Nucleus accumbens (tissue), 56 donors: ENCODE measurements at places on chromosomes 4 and X.

DNA sequence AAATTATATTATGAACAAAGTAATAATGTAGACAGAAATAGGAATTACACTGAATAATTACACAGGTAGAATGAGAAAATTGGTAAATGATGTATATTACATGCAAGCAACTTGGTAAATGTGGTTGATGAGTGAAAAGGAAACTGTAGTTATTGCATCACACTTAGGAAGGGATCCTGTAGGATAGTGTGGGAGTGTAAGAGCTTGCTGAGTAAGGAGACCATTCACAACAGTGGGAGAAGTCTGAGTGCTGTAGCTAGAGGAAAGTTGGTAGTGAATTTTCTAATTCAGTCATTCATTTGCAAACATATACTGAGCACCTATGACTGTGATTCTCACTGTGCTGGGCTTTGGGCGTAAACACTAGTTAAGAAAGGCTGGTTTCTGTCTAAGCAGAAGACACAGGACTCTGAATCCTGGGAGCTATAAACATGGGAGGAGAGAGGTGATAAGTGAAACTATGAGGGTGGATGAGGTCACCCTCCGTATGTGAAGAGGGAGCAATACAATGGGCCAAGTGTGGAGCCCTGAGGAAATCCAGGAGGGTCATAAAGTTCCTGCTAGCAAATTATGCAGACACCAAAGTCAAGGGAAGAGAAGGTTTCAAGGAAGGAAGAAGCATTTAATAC lies 14.2 kb upstream of the CPE start:
- no peak for DNase-seq

- DNase-seq = no peak
Measured at GRCh38 chr4:77104388-77104787, 28.6 kb upstream of the CCNI start.

DNA sequence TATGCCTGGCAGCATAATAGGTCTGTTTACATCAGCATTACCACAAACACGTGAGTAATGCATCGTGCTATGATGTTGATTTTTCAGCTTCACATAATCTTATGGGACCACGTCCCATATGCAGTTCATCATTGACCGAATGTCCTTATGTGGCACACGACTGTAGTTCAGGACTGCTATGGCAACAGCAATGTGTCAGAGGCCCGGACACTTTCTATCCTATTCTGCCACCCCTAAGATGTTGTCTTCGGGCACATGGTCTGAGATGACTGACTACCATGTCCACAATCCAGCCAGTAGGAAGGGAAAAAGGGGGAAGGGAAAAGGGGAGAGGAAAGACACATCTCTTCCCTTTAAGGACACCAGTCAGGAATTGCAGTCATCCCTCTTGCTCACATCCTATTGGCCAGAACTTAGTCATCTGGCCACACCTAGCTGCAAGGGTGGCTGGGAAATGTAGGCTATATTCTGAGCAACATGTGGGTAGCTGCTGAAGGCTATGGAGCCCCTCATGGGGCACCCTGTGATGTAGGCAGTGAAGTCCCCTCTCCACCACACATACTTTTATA lies 196.0 kb upstream of the RBPJ start:
- DNase-seq = no peak

- DNase-seq = no peak
Measured at GRCh38 chr4:71243091-71243833, 95.6 kb upstream of the SLC4A4 start.

GRCh38 chr4:66108898-66109297 lies 438.6 kb upstream of the EPHA5 start:
- no peak for DNase-seq

DNA sequence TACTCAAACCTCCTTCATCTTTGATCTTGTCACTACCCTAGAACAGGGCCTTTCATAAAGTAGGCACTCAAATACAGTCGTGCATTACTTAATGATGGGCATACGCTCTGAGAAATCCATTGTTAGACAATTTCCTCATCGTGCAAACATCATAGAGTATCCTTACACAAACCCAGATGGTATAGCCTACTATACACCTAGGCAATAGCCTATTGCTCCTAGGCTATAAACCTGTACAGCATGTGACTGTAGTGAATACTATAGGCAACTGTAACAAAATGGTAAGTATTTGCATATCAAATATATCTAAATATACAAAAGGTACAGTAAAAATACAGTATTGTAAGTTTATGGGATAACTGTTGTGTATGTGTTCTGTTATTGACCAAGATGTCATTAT lies 31.9 kb downstream of the CLDN2 start:
- no peak for DNase-seq

DNA sequence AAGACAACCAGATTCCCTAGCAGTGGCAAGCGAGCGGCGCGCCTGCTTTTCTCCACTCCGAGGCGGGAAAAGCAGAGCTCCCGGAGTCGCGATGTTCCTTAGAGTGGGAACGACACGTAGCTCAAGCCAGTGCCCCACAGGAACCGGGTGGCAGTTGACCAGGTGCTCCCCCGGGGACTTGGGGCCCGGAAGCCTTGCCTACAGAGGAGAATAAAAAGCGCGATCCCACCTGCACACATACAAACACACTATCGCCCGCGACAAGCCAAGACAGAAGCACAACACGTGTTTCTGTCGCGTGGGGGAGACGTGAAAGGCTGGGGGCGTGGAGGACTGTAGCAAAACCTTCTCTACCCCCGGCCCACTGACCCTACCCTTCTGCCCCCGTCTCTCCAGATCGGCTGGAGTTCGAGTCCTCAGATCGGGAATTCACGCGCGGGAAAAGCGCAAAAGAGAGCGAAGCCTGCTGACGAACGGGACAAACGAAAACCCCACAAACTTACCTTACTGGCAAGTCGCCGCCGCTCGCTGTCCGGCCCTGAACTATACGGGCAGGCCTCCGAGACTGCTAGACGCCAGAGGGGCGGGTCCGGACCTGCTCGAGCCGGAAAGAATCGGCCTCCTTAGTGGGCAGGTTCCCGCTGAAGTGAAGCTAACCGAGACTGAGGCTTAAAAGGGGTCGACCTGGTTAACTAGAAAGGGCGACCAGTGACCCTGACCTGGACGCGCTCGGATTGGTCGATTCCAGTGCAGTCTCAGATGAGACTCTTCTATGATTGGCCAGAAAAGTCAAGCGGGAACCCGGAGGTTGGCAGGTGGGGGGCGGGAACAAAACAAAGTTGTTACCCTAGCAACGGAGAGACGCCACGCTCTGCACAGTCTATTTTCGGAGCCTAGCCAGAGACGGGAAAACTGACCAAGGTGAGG lies at the start of the genes DNAAF6 and NUP62CL:
TSS of gene DNAAF6 (plus strand) at position 842 of the 927 bp plus-strand sequence. CDS start 6,265 bp downstream, outside the sequence.
TSS of gene NUP62CL (minus strand) at position 664 of the 927 bp plus-strand sequence. CDS start 31,287 bp downstream, outside the sequence.
- peak; percentile 4 for DNase-seq

GRCh38 chr4:26836539-26836938 lies 24.1 kb upstream of the STIM2 start:
- no peak for DNase-seq

- no peak for DNase-seq
Measured at GRCh38 chr4:52822972-52823701, 39.0 kb upstream of the RASL11B start.

GRCh38 chrX:54030329-54030728 lies 13.9 kb downstream of the PHF8 start:
- no peak for DNase-seq

- DNase-seq = no peak
Measured at GRCh38 chr4:40199179-40199670, 2.4 kb downstream of the RHOH start.

DNA sequence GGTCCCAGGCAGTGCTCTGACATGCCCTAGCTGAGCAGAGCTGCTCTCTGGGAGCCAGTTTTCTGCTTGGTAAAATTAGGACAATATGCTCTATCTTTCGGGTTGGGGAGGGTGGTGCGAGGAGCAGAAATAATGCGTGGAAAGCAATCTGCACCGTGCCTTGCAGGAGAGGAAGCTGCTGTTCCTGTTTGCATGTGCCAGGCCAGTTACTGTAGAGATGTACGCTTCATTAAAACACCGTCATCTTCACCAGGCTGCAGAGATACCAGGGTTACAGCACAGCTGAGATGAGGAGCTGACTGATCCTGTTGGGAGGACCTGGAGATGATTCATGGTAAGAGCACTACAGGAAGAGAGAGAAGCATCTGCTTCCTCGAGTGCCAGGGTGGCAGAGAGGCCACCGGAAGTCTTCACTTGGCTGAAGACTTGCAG lies 29.5 kb upstream of the IRF2 start:
- DNase-seq = no peak

DNA sequence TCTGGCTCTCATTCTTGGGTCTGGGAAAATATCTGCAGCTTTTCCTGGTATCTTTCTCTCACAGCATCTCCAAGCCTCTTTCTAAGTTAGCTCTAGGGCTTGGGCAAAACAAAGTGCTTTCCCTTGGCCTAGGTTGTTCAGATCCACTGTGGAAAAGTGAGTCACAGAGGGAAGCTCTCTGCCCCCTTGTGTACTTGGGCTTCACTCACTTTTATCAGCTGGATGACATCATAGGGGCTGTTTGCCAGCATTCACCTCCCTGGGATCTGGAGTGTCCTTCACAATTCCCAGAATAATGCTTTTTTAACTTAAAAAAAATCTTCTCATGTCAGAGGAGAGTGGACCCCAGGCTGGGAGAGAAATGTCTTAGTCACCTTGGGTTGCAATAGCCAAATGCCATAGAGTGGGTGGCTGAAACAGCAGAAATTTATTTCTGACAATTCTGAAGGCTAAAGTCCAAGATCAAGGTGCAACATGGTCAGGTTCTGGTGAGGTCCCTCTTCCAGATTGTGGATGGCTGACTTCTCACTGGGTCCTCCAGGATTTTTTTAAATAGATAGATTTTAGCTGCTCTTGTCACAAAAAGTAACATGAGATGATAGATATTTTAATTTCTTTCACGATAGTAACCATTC lies 247.8 kb downstream of the SH2D1A start:
- DNase-seq = no peak

GRCh38 chr4:1006856-1007255 lies 4.6 kb upstream of the FGFRL1 start:
- DNase-seq = no peak

DNA sequence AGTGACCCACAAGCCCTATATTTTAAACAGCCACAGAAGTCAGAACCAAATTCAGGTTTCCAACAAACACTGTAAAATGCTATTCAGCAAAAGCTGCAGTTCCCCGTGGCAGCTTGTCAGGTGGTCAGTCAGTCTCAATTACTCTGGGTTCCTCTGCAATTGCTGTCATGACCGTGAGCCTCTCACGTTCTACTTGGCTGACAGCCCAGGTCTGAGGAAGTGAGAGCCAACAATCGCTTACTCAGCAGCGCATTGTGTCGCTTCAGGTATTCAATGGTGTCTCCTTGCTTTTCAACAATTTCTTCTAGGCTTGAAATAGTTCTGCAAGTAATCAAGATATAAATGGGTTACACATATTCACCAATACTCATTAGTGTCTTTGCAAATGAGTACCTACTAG lies 25.8 kb downstream of the TRIM75 start:
- DNase-seq = no peak

DNA sequence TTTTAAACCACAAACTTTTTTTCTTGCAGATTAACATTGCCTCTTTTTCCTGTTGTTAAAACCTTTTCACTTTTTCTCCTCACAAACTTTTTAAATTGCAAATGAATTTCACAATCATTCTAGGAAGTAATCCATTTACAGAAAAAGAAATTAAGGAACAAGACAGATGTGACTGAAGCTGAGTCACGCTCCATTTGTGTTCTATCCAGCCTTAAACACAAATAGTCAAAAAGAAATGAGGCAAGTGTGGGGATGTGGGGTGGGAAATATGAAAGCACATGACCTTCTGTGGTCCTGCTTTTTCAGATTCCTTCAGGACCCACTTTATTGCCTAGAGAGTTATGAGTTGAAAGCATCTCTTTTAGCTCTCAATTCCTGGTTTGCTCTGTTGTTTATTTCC lies 197.0 kb downstream of the ADGRL3 start:
- DNase-seq = no peak

GRCh38 chr4:125319311-125319710 lies 4.6 kb downstream of the FAT4 start:
- no peak for DNase-seq

- no peak for DNase-seq
Measured at GRCh38 chrX:45750639-45751038, 550.0 kb upstream of the DIPK2B start.

- no peak for DNase-seq
Measured at GRCh38 chr4:24840826-24841543, 45.6 kb downstream of the SOD3 start.

- DNase-seq = no peak
Measured at GRCh38 chr4:70728091-70728490, 6.3 kb downstream of the RUFY3 start.
